ENCODE measurements at places on chromosomes 12 and 14. TPM values are rescaled to one million over a fixed set of nuclear protein-coding genes. Genes with fewer than 3 reads are reported as not detected.

DNA sequence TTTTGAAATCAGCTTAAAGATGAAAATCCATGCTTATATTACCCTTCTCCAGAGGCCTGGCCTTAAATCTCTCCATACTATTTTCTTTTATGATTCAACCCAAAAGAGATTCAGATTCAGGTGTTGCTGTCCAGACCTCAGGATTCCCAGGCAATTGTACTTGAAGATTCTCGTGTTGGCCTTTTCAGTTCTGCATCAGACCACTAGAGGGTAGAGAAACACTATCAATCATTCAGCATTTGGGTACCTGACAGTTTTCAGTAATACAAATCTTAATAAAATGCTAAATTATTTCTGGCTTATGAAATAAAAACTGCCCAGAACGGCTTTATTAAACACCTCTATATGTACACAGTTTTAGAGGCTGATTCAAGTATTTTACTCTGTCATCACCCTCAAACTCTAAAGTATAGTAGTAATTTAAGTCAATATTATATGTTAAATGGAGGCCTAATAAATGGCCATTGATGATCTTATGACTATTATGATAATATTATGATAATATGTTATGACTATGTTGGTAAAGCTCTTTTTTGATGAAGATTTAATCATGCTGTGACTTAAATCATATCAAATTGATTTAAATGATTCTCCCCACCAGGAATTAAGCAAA lies 301.1 kb downstream of the DUSP6 start:
- DNase-seq = no peak
- H3K27ac ChIP-seq = peak overlapping the region; percentile 48
- H3K4me1 ChIP-seq = peaks cover 32% of the 10 kb centered on the region
- H3K27me3 ChIP-seq = no peaks in the 10 kb centered on the region

- no peaks in the 10 kb centered on the region for H3K27me3 ChIP-seq
- no peak for DNase-seq
- no peaks in the 10 kb centered on the region for H3K36me3 ChIP-seq
These were observed 56.5 kb downstream of the PRIMA1 start for GRCh38 chr14:93731753-93732152.

- peak overlapping the region; percentile 69 for H3K27ac ChIP-seq
- DNase-seq = no peak
- peaks cover 65% of the 10 kb centered on the region for H3K4me1 ChIP-seq
These were observed 13.2 kb upstream of the TDG start for GRCh38 chr12:103952497-103952896.

GRCh38 chr14:52080808-52081755 lies 12.2 kb upstream of the NID2 start:
- H3K4me3 ChIP-seq = no peak overlapping the region
- DNase-seq = no peak
- H3K36me3 ChIP-seq = no peaks in the 10 kb centered on the region
- no peak overlapping the region for H3K27ac ChIP-seq
- H3K4me1 ChIP-seq = no peaks in the 10 kb centered on the region

GRCh38 chr14:91228112-91229004 lies 16.1 kb downstream of the GPR68 start:
- peaks cover 92% of the 10 kb centered on the region for H3K4me1 ChIP-seq
- H3K36me3 ChIP-seq = peaks cover 60% of the 10 kb centered on the region
- H3K4me3 ChIP-seq = peak overlapping the region; percentile 59
- H3K27ac ChIP-seq = peak overlapping the region; percentile 98

GRCh38 chr14:75120541-75121291 lies 6.1 kb downstream of the NEK9 start:
- H3K27ac ChIP-seq = no peak overlapping the region
- DNase-seq = no peak
- peaks cover 29% of the 10 kb centered on the region for H3K4me1 ChIP-seq
- no peak overlapping the region for H3K4me3 ChIP-seq
- H3K27me3 ChIP-seq = no peaks in the 10 kb centered on the region

DNA sequence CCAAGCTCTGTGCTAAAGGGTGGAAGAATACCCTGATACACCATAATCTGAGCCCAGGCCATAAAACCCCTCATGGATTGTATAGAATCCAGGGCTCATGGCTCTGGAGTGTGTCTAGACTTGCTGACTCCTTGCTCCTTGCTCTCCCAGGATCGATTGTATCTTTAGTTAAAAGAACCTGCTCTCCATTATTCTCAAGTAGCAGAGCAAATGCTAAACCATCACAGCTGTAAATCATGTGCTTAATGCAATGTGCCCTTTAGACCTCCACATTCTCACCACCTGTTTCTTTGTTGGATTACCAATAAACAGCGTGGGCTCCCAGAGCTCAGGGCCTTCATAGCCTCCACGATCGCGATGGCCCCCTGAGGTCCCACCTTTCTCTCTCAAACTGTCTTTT lies 411.6 kb upstream of the FBXO33 start:
- no peak overlapping the region for H3K27ac ChIP-seq
- H3K4me1 ChIP-seq = no peaks in the 10 kb centered on the region
- H3K4me3 ChIP-seq = no peak overlapping the region
- no peak for DNase-seq
- H3K27me3 ChIP-seq = no peaks in the 10 kb centered on the region

DNA sequence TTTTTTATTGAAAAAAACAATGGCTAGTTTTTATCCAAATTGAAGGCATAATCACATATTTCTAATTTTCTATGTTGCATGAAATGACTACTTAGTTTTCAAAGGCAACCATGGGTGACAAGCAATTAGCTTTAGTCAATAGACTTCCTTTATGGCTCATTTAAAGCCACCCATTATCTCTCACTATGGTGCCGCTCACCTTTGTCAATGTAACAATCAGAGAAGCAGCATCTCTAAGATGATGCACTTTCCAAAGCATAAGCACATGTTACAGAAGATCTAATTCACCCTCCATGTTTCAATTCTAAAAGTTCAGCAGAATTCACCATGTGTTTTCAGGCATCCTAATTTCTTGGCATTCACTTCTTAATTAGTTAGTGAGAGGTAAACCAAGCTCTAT lies 166.6 kb upstream of the RPL10L start:
- no peaks in the 10 kb centered on the region for H3K36me3 ChIP-seq
- no peak overlapping the region for H3K4me3 ChIP-seq
- H3K4me1 ChIP-seq = no peaks in the 10 kb centered on the region
- H3K27ac ChIP-seq = no peak overlapping the region

GRCh38 chr14:80862983-80863382 lies 78.6 kb downstream of the CEP128 start:
- DNase-seq = no peak
- H3K4me3 ChIP-seq = no peak overlapping the region
- peaks cover 15% of the 10 kb centered on the region for H3K36me3 ChIP-seq
- no peaks in the 10 kb centered on the region for H3K27me3 ChIP-seq
- H3K4me1 ChIP-seq = no peaks in the 10 kb centered on the region

CCDC177 gene
- total RNA-seq = not detected

PTPRQ gene
- not detected for total RNA-seq

Measured in activated CD8-positive, alpha-beta memory T cell treated with anti-CD3 and anti-CD28 coated beads, Interleukin-2, amount 10 ng/mL, durations not matched to agents 7 days and 5 days (primary cell).